Calu3 (cell line): ENCODE measurements at places on chromosomes 11 and 22. TPM values are rescaled to one million over a fixed set of nuclear protein-coding genes. Genes with fewer than 3 reads are reported as not detected.

The CRACR2B gene
- 33.4 and 35.3 TPM in 2 replicates for total RNA-seq

The P2RX3 gene
- total RNA-seq, result not detected in 2 replicates

The SSH3 gene
- 73.0 and 84.3 TPM in 2 replicates for total RNA-seq

- DNase-seq, result no peak
Observed at GRCh38 chr11:102882389-102883024, 7.7 kb upstream of the MMP12 start.

- DNase-seq, result no peak
Observed at GRCh38 chr22:45091254-45091854, 72.4 kb upstream of the NUP50 start.

DNA sequence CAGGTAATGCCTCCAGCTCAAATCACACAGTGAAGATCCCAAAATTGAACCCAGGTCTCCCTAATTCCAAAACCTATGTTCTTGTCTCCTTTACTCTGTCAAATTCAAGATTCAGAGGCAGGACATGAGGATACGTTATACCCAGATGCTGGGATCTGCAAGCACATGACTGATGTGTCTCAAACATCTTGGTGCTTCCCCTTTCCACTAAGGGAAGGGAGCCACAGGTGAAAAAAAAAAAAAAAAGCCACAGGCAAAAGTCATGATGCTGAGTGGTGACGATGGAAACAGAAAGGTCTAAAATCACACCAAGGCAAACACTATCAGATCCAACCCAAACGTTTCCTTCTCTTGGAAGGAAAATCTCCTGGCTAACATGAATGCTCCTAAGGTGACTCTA is 24.0 kb downstream of the ABTB2 start:
- no peak for DNase-seq

DNA sequence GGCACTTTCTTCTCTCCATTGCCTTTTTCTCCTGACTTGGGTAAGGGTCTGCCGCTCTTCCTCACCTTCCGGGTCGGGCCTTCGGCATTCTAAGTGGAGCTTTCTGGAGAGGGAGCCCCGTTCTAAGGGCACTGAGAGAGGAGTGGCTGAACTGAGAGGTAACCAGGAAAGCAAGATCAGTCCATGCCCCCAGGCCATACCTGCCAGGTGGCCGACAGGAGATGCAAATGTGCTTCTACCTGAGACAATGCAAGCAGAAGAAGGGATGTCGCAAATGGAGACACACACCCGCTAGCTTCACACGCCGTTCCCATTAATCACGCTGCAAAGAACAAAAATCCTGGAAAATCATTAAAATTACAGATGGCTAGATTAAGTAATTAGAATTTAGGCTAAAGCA is 156.4 kb upstream of the TBCEL start:
- no peak for DNase-seq

DNA sequence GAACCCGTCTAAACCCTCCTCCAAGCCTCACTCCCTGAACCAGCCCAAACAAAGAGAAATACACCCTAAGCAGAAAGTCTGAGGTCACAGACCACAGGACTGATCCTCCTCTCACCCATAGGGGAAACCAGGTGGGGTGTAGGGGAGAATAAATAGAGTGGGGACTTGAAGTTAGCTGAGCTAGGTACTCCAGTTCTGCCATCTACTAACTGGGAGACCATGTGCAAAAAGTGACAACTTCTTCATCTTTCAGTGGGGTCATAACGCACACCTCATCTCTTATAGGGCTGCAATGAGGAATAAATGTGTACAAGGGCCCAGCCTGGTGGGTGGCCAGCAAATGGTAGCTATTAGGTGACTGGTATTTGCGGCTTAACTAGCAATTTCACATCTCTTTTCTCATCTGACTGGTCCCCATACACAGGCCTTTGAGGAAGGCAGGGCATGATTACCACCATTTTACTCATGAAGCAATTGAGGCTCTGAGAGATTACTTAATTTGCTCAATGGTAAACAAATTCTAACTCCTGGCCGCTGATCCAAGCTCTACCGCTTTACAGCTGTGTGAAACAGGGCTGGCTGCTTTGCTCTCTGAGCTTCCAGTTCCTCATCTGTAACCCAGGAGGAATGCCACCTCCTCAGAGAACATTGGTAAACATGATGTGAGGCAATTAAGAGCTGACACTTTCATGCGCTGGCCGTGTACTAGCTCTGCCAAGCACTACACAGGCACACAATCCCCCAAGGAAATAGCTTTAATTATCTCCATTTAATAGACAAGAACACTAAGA is 16.6 kb downstream of the TBC1D10A start:
- no peak for DNase-seq

- DNase-seq, result no peak
Observed at GRCh38 chr11:94814272-94814976, 46.3 kb downstream of the AMOTL1 start.

GRCh38 chr11:134516529-134516928 is 104.5 kb upstream of the B3GAT1 start:
- DNase-seq, result no peak

GRCh38 chr22:19492504-19493174 is 12.9 kb downstream of the CDC45 start:
- DNase-seq, result no peak
